ENCODE measurements at places on chromosomes 12 and 14.

DNA sequence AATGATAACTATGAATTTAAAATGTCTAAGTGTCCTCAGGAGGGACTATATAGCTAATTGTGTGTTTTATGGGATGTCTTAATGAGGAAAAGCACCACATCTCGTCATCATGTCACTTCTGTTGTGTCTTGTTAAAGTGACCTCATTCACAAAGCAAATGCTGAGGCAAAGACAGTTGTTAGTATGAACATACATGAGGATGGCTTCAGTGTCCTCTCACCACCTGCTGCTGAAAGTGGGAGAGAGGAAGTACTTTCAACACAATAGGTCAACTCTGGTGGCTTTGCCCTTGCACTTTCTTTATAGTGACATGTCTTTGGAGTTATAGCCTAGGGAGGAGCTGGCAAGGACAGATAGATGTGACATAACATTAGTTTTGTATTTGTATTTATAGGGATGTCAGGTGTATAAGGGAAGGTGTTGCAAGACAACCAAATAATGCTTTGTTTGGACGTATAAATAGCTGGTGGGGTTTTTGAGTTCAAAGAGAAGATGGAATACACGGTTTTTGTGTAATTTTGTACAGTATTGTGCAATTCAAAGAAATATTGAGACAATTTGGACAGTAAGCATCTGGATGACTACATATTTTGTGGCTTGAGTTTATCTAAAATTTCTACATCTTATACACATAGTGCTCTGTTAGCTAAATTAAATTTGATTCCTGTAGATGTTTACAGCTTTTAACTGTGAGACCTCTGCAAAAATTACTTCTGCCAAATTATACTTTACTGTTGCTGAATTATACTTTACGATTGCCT is 131.7 kb upstream of the ATP2B1 start:
- no peak for DNase-seq
- no peaks in the 10 kb centered on the region for H3K27me3 ChIP-seq
- H3K4me3 ChIP-seq: no peak overlapping the region

- no peaks in the 10 kb centered on the region for H3K36me3 ChIP-seq
- no peak for DNase-seq
- H3K4me1 ChIP-seq: no peaks in the 10 kb centered on the region
- no peaks in the 10 kb centered on the region for H3K27me3 ChIP-seq
- H3K4me3 ChIP-seq: no peak overlapping the region
- no peak overlapping the region for H3K27ac ChIP-seq
These were observed 9.3 kb upstream of the ATF7IP start for GRCh38 chr12:14356147-14356546.

- H3K4me1 ChIP-seq: no peaks in the 10 kb centered on the region
- H3K36me3 ChIP-seq: no peaks in the 10 kb centered on the region
These were observed 91.0 kb upstream of the DIO3 start for GRCh38 chr14:101470266-101470665.

GRCh38 chr14:54909817-54910558 is 7.4 kb upstream of the GCH1 start:
- DNase-seq: no peak
- H3K4me1 ChIP-seq: no peaks in the 10 kb centered on the region
- no peak overlapping the region for H3K27ac ChIP-seq
- H3K36me3 ChIP-seq: no peaks in the 10 kb centered on the region

- DNase-seq: no peak
- H3K4me3 ChIP-seq: no peak overlapping the region
These were observed 177.8 kb downstream of the PRKD1 start for GRCh38 chr14:29749829-29750228.
